ENCODE measurements at places on chromosomes 16 and 17. TPM values are rescaled to one million over a fixed set of nuclear protein-coding genes. Genes with fewer than 3 reads are reported as not detected.

GRCh38 chr16:57679767-57680482 is 11.8 kb downstream of the ADGRG3 start:
- DNase-seq = no peak

DNA sequence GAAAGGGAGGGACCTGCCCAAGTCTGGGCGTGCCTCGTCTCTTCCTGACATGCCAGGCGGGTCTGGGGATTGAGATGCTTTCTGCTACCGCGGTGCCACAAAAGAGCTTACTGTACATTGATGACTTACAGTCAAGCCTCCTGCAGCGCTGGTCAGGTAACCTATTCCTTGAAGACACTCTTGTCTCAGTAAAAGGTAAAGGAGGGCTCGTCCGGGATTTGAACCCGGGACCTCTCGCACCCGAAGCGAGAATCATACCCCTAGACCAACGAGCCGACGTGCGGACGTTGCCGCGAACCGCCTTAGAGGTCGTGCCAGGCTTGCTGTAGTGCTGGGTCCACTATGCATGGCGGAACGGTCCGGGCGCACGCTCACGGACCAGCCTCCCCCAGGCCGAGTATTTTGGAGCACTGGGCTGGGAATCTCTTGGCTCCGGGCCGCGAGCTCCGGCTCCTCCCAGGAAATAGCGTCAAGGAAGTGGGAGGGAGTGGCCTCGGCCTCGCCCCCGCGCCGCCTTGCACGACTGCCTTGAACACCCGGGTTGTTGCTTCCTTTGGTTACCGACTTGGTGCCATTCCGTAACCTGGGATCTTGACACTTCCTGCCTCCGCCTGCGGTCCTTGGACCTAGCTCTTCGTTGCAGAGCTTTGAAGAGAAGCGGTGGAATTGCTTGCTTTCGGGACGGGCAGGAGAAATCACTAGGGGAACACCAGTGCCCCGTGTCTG is 12.4 kb upstream of the AURKB start:
- peak; percentile 88 for DNase-seq

GRCh38 chr17:27241346-27241946 is 52.5 kb upstream of the WSB1 start:
- no peak for DNase-seq

DNA sequence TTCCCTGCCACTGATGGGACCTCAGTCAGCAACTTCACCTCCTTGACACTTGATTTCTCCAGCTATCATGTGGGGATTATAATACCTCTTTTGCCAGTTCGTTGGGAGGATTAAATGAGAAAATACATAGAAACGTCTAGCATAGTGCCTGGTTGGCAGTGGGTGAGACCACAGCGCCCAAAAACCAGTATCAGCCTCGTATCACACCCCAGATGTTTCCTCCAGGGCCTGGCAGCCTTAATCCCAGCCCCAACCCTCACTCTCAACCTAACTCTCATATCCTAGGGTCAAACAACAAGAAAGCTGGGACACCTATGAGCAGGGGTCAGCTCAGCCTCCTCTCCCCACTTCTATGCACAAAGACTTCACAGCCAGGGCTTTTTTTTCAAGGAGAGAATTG is 14.0 kb upstream of the C16orf78 start:
- DNase-seq = no peak

- DNase-seq = no peak
These were observed 77.5 kb upstream of the MSI2 start for GRCh38 chr17:57178839-57179238.

GRCh38 chr17:983921-984320 is 4.3 kb upstream of the NXN start:
- DNase-seq = no peak

- no peak for DNase-seq
These were observed 11.7 kb upstream of the SLC47A2 start for GRCh38 chr17:19728084-19728495.

DNA sequence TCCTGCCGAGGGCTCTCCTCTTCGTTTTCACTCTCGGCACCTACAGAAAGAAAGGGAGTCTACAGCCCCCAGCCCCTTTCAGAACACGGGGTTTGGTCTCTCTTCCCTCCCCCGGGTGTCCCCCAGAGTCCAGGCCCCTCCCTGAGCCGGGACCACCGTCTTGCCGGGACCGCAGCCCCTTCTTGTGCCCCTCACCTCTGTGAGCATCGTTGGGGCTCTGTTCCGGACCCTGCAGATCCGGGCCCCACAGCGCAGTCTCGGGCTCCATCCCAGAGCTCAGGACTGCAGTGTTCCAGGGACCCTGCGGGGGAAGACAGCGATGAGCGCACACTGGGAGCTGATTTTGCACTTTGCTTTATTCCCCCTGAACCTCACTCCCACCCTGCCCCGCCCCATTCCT is 2.8 kb downstream of the ZNF629 start:
- no peak for DNase-seq

DNA sequence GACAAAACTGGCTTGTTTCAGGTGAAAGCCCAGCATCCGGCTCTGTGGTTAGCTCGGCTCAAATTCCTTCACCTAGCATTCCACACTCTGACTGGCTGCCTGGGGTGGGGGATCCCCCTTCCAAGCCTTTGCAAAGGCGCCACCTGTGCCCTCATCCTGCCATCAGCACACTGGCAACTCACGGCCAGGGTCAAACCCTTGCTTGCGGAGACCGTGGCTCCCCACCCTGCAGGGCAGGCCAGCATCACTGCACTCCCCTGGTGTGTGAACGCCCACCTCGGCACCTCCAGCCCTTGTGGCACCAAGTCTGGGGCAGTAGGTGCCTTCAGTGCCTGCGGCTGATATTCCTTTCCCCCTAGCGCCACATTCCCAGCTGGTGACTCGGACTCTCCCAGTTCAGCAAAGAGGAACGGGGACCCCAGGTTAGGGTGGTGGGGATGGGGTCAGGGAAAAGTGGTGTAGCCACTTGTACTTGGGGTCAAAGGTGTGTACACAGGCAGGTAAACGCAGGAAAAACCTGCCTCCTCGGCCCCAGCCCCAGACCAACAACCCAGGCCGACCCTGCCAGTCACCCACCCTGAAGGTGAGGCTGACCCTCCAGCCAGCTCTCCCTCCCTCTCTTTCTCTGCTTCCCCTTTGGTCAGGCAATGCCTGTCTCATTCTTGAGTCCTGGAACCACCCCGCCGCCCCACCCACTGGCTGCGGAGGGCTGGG is 1.1 kb downstream of the FLII start:
- DNase-seq = no peak

DNA sequence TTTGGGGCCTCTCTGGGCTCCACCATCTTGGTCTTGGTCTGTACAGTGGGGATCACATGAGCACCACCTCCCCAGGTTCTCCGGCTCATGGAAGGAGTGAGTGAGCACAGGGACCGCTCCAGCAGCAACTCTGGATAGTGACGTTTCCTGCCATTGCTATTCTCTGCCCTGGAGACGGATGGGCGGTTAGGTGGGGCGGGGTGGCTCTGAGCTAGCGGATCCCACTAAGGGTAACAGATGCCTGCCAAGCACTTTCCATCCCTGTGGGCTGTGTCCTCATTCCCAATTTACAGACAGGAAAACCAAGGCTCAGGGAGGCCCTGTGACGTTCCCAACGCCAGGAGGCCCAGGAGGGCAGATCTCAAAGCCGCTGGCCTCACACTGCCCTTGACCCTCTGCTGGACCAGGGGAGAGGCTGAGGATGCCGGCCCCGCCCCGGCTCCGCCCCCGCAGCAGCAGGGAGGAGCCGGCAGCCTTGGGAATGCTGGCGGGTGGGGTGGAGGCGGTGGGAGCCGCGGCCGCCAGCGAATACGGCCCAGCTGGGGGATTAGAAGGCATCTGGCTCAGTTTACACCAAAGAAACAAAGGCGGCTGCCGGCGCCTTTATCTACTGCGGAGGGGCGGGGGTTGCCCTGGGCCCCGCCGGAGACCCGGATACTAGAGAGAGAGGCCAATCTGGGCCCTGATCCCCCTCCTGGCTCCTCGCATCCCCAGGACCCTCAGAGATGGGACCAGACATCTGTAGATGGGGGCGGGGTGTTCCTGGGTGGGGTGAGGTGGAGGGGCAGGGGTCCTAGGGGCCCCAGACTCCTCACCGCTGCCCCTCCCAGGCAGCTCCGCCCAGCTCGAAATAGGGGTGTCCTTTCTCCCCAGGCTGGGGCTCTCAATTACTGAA is 122.3 kb upstream of the CIBAR2 start:
- DNase-seq = no peak

DNA sequence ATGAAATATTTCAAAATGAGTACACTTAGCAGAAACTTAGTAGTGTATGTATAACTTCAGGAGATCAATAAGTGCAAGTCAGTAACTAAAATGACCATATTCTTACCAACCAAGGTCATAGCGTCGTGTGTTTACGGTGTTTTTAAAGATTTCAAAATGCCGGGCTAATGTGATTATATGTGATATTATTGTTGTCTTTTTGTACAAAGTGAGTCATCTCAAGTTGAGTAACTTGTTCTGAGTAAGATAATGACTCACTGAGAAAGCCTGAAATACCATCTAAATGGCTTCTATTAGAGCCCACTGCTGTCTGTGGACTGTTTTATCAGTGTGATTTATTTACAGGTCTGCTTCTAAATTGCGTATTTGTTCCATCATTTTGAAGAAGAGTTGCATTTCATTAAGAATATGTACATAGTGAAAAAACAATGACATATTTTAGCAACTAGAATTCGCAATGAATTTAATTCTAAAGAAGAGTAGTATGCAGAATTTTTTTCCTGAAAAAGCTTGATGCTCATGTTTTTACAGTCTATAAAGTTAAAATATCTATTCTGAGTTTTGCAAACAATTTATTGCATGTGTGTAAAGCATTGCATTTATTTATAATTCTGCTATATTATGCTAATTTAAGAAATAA is 12.7 kb downstream of the KRT12 start:
- no peak for DNase-seq

- DNase-seq = no peak
These were observed 88.2 kb downstream of the NOG start for GRCh38 chr17:56681561-56682266.

DNA sequence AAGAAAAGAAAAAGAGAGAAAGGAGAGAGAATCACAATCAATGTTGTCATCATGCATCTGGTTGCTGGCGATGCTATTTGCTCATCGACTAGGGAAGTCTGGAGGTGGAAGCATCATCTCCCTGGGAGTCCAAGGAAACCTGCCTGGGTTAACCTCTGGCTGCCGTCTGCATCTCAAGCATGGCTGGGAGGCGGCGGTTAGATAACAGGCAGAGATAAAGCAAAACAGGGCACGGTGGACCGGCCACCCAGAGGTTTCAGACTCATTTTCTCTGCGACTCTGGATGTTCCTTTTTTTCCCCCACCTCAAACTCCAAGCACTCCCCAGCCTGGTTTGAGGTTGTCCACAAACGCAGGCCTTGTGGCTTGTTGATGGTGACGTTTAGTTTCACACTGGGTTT is 161.2 kb downstream of the ENGASE start:
- DNase-seq = no peak

DNA sequence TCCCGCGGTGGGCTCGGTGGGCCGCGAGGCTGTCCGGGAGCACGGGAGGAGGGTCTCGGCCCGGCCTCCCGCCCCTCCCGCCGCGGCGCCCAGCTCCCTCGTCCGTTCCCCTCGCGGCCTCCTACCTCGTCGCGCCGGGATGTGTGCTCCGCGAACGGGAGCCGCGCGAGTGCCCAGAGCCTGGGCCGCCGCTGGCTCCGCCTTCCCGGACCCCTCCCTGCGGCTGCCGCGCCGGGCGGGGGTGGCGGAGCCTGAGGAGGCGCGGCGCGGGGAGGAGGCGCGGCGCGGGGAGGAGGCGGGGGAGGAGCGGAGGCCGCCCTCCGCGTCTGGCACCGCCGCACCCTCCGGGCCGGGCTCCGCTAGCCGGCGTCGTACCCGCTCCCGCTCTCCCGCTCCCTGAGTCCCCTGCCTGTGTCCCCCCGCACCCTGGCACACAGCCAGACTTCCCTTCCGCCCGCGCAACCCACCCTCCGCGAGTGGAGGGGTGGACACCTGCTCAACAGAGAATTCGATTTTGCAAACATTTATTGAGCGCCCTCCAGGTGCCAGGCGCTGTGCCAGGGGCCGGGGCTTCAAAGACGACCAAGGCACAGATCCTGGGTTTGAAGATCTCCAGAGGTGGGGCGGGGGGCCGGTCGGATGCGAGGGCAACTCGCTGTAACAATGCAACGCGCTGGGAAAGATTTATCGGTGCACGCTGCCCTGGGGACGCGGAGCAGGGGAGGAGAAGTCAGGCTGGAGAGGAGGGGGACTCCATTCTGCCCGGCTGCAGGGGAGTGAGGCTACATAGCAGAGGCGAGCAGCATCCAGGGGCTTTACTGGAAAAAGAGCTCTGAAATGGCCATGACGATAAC is at the start of gene MPP3:
Gene MPP3 (minus strand): TSS at position 171 of the 854 bp plus-strand sequence. CDS start 1,240 bp downstream, outside the sequence.
- DNase-seq = peak; percentile 55

GRCh38 chr16:69368866-69369265 is 16.9 kb downstream of the TERF2 start:
- DNase-seq = no peak

- DNase-seq = no peak
These were observed 1.5 kb downstream of the CD68 start for GRCh38 chr17:7580604-7581575.

DNA sequence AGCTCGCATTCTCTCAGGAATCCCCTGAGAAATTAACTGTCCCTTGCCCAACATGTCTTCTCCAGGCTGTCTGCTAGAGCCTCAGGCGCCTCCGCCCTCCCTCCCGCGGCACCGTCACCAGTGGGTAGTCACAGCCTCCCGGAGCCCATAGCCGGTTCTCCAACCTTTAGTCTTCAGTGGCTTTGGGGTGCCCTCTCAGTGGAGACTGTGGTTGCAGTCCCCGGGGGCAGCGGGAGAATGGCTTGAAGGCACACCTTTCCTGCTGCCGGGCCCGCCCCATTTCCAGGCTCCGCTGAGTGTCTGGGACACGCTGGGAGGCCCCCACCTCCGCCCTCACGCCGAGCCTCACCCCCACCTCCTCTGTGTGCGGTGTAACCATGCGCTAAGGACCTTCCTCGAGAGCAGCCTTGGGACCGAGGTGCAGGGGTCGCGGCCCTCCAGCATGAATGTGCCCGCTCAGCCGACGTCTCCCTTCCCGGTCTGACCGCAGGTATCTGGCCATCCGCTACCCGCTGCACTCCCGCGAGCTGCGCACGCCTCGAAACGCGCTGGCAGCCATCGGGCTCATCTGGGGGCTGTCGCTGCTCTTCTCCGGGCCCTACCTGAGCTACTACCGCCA is 1.7 kb downstream of the GALR2 start:
- no peak for DNase-seq

SAP30BP gene
- 57.8 TPM for polyA plus RNA-seq

TEX19 gene
- polyA plus RNA-seq = not detected
